ENCODE measurements at places on chromosomes 2 and 18.

- DNase-seq: no peak
Measured at GRCh38 chr2:61670591-61671501, 132.7 kb upstream of the XPO1 start.

GRCh38 chr2:67824186-67824585 lies 238.6 kb downstream of the C1D start:
- DNase-seq: no peak

- DNase-seq: no peak
Measured at GRCh38 chr2:119431155-119431975, at the start of gene TMEM37. Gene TMEM37, plus strand, starts transcription at chr2:119431854. Its CDS starts 50 bp downstream, at chr2:119431904.

DNA sequence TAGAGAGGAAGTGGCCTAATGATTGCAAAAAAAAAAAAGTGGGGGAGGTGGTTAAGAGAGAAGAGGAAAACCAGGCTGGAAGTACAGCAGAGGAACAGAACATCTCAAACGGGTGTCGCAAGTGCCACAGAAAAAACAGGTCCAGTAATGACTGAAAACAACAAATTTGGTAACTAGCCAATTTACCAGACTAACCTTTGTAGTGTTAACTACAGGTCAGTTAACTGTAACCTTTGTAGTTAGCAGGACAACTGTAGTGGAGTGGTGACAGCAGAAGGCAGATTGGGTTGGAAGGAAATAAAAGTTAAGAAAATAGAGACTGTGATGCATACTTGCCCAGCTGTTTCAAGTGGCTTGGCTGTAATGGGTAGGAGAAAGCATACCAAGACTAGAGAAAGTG lies 91.4 kb upstream of the CHST9 start:
- no peak for DNase-seq

DNA sequence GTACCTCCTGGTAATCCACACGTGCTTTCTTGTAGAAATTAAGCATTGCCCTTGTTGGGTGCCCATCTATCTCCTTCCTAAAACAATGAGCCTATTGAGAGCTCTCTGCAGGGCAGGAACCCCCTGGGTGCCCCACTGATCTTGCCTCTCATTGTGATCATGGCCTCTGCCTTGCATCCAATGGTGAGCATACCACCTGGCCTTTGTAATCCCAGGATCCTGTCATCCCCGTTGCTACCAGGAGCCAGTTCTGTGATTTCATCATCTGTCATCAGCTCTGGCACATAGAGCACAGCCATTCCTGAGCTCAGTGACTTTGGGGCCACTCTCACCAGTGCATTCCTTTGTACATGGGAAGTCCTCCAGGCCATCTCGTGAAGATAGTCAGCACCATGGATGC lies 381.0 kb upstream of the ID2 start:
- DNase-seq: no peak

Measured in NCI-H524 treated with DMSO at 0.1 percent for 48 hours (cell line).